Stimulated activated CD4-positive, alpha-beta T cell treated with anti-CD3 and anti-CD28 coated beads, Interleukin-4, amount 100 ng/mL, for 24 hours (primary cell): ENCODE measurements at places on chromosomes 11 and 22.

GRCh38 chr11:2185324-2186085, 13.9 kb upstream of the TH start:
- DNase-seq = no peak

DNA sequence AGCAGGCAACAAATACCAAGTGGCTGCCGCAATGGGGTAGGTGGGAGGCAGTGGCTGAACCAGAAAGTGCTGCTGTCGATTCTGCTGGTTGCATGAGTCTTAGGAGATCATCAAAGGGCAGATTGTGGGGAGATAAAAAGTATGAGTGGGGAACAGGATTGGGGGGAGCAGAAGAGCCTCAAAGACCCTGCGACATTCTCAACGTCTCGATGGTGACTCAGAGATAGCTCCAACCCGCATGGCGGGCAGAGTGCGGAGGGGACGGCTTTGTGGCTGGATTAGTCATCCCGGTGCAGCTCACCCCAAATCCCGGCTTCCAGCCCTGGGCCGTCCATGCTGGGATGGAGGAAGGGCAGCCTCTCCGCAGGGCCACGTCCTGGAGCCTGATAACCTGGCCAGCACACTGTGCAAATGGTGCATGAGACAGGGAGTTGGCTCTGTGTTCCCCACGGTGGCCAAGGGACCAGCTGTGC, 11.6 kb upstream of the RTN4R start:
- no peak for DNase-seq

GRCh38 chr22:25452116-25452700, 112.3 kb upstream of the GRK3 start:
- no peak for DNase-seq

GRCh38 chr11:61325649-61326414, 7.1 kb downstream of the DDB1 start:
- no peak for DNase-seq

GRCh38 chr11:125170001-125170509, 5.5 kb downstream of the PKNOX2 start:
- DNase-seq = no peak

DNA sequence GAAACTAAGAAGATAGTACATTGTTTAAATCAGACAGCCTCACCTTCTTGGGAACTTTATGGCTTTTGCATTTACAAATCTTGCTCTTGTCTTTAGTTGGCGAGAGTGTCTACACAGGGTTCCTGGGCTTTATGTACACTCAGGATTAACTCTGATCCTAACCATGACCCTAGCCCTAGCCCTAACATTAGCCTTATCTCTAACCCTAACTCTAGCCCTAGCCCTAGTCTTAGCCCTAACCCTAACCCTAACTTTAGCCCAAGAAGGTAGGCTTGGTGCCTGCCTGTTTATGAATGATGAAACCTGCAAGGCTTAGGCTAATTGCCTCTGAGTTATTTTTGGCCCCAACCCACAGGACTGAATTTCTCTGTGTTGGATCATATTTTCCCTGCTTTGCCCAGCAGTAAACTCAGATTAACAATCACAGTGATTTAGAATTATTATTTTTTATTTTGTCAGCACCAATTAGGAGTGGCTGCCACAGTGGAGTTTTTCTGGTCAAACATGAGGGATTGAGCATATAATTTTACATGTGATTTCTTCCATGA, 44.1 kb upstream of the OR9Q1 start:
- DNase-seq = no peak

DNA sequence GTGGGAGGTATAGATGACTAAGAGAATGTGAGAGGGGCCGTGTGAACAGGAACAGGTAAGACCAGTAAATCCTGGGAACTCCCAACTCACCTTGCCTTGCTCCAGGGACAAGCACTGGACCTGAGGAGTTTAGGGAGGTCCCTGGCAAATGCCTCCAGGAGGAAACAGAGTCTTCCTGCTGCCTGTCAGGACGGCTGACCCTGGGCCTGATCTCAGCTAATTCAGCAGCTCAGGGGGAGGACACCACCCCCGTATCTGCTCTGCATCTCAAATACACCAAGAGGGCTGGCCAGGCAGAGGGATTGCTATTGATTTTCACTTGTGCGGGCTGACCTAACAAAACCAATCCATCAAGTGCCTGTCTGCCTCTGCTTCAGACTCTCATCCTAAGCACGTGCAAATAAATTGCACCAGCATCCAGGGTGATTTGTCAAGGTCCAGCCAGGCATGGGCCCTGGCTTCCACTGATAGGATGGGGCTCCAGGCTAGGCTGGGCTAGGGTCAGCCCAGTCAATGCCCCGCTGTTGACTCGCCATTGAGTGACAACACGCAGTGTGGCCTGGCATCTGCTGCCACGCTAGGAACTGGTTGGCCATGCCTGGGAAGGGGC, 20.3 kb downstream of the UQCR10 start:
- DNase-seq = no peak
